Heart left ventricle (tissue), 16 donors: ENCODE measurements at places on chromosomes 3 and 15.

DNA sequence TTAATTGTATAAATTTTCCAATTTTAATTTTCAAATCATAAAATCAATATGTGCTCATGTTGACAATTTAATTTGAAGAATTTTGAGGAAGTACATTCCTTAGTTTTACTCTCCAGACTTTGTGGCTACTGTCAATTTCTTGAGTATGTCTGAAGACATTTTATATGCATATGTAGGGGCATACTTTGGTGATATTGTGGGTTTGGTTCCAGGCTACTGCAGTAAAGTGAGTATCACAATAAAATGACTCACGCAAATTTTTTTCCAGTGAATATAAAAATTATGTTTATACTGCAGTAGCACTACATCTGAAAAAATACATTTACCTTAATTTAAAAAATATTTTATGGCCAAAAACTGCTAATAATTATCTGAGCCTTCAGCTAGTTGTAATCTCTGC lies 123.2 kb upstream of the PLCL2 start:
- DNase-seq = no peak

- DNase-seq = no peak
Observed at GRCh38 chr3:13626396-13626795, 77.5 kb downstream of the FBLN2 start.

DNA sequence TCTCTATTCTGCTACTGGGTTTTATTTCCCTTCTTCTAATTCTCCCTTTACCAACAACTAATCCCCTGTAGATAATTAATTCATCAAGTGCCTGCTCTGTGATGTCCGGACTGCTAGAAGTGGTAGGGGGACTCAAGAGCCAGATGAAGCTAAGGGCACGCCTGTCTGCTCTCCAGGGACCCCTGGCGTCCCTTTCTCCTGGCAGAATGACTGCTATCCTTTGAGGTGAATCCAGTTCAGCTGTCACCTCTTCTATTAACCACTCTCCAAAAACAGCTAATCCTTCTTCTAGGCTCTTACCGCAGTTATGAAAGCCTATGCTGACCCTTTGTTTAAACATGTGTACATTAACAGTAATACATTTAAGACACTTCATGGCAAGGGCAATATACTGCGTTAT lies 1.4 kb upstream of the CHRNA7 start:
- DNase-seq = no peak

- no peak for DNase-seq
Observed at GRCh38 chr3:18149386-18149785, 275.8 kb downstream of the SATB1 start.

DNA sequence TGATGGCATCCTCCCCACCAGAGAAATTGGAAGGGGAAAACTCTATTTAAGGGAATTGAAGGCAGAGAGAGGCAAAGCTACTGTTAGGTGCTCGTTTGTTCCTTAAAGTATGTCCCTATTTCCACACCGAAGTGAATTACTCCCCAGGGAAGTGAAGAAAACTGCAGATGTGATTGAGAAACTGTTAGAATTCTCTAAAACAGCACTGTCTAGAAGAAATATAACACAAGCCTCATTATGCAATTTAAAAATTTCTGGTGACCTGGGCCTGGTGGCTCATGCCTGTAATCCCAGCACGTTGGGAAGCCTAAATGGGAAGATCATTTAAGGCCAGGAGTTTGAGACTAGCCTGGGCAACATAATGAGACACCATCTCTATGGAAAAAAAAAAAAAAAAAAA lies 305.0 kb downstream of the SHQ1 start:
- no peak for DNase-seq

DNA sequence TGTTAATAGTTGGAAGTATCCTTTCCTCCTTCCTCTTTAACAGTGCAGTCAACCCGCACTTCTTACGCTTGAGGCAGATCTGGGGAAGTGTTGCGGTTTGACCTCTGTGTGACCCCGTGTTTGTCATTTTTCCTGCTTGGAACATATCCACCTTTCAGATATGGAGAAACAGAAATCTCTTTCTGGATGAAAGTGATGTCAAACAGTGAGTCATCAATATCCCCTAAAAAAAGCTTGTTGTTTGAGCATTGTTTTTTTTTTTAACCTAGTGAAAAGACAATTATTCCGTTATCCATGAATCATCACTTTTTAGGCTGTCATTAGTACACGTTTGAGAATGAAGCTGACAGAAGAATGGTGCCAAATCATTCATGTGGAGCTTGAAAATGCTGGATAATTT lies 293.7 kb downstream of the ARPP21 start:
- DNase-seq = no peak

GRCh38 chr3:149401212-149401925 lies 23.9 kb upstream of the TM4SF1 start:
- no peak for DNase-seq

DNA sequence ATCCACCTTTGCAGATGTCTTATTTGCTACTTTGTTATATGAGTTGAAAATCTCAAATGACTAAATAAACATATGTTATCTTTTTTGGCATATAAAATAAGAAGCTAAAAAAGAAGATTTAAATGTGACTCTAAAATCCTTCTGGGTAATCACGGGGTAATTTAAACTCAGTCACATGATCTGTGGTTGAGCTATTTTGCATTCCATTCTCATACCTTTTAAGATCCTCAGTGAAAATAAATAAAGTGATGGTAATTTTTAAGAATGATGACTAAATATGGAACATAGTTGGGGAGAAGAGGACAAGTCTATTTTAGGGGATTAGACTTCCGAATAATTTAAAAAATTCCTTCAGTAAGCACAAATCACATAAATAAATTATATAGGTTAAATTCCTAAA lies 1076.8 kb downstream of the TUSC7 start:
- no peak for DNase-seq

DNA sequence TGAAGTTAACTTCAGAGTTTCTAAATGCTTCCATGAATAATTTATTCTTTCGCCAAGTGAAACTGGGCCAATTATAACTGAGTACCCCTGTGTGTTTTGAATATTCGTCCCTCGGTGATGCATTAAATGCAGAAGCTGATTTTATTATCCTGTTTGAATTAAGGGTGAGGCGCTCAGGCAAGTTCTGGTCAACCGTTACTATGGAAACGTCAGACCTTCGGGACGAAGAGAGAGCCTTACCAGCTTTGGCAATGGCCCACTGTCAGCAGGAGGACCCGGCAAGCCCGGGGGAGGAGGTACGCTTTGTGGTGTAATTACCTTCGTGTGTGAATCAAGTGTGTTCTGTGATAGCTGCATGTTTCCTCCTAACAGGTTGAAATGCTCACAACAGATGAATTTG lies 239.8 kb downstream of the ITPR1 start:
- no peak for DNase-seq

- no peak for DNase-seq
Observed at GRCh38 chr15:68510558-68510957, 68.2 kb upstream of the CORO2B start.

GRCh38 chr3:152902141-152902669 lies 67.3 kb downstream of the P2RY1 start:
- no peak for DNase-seq

DNA sequence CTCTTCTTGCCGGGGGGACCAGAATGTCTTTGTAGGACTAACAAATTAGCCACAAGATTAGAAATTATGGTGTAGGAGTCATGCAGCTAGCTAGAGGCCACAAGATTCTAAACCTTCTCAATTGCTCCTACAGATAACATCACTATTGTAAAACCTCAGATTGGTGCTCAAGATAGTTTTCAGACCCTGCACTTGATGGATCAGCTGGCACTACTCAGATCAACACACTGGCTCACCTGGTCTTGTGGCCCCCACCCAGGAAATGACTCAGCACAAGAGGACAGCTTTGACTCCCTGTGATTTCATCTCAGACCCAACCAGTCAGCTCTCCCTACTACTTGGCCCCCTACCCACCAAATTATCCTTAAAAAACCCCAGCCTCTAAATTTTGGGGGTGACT lies 124.1 kb upstream of the RASGRP1 start:
- no peak for DNase-seq

- DNase-seq = no peak
Observed at GRCh38 chr3:60854791-60855190, 396.5 kb downstream of the FHIT start.

DNA sequence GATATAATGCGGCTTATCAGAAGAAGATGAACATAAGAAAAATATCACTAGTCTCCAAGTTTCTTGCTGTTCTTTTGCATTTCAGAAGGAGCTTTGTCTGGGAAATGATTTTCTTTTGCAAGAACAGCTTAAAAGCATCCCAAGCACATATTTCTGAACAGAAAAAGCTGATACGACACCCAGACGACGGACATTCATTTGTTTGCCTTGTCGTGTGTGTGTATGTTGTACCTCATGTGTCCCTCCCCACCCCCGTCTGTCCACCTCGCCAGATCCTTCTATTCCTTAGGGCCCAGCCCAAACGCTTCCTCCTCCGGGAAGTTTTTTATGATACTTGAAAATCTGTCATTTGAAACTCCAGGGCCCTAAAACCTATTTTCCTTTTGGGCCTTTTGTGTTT lies 8.8 kb downstream of the ITPR1 start:
- DNase-seq = no peak

DNA sequence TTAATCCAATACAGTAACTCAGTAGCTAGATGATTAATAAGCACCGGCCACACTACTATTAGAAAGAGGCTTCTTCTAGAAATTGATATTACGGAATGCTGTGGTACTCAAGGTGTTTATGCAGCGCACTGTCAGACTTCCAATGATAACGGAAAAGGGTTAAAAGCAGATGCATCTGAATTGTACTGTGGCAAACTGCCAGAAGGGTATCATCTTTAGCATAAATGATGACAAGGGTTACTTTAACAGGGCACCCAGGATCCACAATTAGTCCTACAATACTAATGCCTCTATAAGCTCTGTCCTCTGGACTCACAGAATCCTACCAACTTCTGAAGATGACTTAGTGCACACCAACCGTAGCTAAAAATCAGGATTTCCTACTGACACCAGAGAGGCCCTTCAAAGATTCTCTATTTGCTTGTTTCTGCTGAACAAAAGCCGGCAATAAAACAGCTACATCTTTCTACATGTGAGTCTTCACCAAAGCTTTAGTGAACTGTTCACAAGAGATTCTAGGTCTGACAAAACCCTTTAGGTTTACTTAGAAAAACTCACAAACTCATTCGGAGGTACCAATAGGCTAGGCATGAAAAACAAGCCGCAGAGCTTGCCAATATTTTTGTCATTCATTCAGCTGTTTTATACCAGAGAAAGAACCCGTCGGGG lies 7.1 kb downstream of the SATB1 start:
- DNase-seq = no peak

- DNase-seq = no peak
Observed at GRCh38 chr3:96700322-96701315, 113.8 kb upstream of the EPHA6 start.

DNA sequence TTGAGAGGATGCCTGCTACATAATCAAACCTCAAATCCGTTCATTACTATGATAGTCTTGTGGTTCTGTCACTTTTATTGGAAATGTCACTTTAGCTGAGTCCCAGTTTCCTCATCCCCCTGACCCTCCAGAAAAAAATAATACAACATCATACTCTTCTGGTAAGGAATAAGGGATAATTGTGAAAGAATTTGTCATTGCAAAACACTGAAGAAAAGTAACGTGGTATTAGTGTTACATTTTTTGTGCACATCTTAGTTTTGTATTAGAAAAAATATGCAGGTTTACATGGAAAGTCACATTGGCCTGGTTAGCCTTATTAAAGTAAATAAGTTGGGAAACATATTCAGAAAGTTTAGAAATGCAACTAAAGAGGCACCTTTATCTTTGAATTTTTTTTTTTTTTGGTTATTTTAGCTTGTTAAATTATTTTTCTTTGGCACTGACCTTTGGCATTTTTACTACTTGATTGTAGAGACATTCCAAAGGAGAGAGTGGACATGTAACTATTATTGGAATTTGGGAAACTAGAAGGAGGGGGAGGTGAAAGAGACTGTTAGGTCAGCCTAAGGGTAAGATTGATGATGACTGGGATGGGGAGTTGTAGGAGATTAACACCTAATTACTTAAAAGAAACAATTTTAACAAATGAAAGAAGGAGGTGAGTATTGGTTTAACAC lies 462.2 kb upstream of the RARB start:
- DNase-seq = no peak

GRCh38 chr15:91068436-91068835 lies 31.6 kb upstream of the SV2B start:
- DNase-seq = no peak

DNA sequence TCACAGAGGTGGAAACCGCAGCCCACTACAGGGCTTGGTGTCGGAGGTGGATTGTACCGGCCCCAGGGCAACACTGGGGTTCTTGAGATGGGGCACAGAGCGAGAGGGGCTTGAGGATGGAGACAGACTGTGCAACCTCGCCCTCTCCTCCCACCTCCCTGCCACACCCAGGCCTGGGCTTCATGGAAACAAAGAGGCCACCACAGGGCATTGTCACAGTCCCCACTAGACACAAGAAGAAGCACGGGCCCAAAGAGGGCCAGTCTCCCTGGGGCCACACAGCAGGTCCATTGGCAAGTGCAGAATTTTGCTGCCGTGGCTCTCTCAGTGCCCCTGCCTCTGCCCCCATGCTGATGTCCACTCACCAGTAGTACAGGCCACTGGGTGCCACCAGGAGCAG lies 4.1 kb upstream of the CALML4 start:
- DNase-seq = no peak

DNA sequence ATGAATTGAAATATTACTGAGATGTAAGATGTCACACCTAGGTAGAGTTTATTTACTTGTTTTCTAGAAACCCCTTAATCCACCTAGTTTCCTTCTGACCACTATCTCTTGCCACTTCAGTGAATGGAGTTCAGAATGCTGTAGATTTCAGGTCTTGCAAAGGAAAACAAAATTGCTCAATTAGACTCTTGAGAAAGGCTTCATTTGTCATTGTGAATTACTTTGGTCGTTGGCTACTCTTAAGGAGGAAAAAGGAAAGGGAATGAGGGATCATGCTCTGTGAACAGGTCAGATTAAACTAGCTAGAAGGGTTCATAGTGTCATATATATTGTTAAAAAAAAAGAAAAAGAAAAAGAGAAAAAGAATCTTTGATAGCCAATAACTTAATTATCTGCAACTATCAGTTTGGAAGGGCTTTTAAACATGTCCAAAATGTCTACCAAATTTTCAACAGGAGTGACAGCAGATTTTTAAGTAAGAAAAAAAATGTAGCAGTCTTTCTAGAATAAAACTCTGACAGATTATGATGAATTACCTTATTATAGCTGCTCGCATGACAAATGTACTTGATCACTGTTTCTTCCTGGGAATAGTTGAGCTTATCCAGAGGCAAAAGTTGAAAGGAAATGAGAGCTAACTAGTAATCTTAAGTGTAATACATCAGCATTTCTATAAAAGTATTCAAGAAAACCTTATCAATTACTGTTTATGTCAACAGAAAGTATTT lies 543.5 kb downstream of the CADM2 start:
- DNase-seq = no peak

- no peak for DNase-seq
Observed at GRCh38 chr3:71701251-71701762, 23.9 kb downstream of the EIF4E3 start.

DNA sequence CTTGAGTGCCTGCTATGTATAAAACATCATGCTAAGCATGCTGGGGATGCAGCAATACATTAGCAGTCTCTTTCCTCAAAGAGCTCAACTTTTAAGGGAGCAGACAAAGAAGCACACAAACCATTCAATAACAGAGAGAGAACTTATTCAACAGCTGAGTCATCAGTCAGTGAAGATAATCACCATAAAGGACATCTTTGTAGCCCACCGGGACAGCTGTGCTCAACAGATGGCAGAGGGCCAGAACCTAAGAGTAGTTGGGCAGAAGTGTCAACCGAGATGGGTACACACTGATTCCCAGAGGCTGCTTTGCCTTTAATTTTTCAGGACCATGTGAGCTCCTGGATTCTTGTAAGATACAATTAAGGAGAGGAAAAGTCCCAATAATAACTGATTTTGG lies 4.2 kb upstream of the RAB8B start:
- DNase-seq = no peak

- DNase-seq = no peak
Observed at GRCh38 chr3:58955308-58955707, 94.5 kb downstream of the CFAP20DC start.
